ENCODE measurements at places on chromosomes 3 and 15.

DNA sequence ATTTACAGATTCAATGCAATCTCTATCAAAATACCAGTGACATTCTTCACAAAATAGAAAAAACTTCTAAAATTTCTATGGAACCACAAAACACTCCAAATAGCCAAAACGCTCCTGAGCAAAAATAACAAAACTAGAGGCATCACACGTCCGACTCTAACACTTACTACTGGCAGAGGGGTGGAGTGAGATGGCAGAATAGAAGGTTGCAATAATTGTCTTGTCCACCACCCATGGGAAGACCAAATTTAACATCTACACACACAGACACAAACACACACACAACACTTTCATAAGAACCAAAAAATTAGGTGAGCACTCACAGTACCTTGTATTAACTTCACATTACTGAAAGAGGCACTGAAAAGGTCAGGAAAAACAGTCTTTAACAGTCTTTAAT is 21.3 kb upstream of the KPNA4 start:
- DNase-seq = no peak

GRCh38 chr3:195698647-195699387 is 22.0 kb upstream of the MUC20 start:
- DNase-seq = no peak

DNA sequence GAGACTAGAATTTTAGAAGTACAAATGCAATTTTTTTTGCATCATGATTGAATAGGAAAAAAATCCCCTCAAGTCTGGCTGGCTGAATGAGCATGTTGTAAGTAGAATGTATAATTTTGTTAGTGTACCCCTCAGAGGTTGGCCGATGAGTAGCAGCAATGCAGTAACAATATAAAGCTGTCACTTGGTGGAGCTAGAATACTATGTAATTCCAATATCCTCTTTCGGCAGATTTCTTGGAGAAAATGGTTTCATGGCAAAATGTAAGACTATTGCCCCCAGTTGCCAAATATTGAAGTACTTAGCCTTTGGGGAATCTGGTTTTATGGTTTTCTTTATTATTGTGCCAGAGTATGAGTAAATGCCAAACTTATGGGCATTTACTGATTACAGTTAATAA is 39.8 kb upstream of the SGO1 start:
- DNase-seq = peak; percentile 5

GRCh38 chr3:134933997-134934396 is 138.9 kb downstream of the EPHB1 start:
- DNase-seq = no peak

- DNase-seq = peak; percentile 20
These were observed 4.7 kb upstream of the RNF13 start for GRCh38 chr3:149808209-149808829.

GRCh38 chr3:156605686-156606605 is 51.0 kb upstream of the SSR3 start:
- DNase-seq = peak; percentile 39

DNA sequence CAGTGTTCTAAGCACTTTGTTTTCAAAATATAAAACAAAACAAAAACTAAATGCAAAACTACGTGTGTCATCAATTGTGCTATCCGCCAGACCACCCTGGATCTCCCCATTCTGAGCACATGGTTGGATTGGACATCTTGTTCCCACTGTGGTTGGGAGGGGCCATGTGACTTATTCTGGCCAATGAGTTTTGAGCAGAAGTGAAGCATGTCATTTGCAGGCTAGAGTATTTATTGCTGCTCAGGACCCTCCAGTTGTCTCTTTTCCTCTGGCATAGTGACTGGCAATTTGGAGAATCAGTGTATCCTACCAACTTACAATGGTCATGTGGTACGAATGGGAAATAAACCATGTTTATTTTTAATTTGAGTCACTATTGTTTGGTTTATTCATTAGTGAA is 70.2 kb upstream of the ST8SIA2 start:
- no peak for DNase-seq

DNA sequence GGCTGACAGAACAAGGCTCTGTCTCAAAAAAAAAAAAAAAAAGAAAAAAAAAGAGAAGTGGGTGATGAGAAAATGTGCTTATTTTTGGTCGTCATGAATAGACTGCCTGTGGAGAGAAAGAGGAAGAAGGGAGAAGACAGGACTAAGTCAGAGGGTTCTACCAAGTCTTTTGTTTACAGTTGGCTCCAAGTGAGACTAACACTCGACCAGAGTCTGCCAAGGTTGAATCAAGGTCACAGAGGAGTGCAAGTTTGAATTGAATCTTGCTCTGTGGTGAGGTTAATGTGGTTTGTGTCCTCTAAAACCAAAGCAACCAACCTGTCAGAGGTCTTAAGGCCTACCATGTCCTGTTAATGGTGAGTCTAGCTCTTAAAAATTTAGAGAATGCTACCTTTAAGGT is 334.1 kb upstream of the GRM7 start:
- no peak for DNase-seq

GRCh38 chr3:31230425-31231223 is 302.1 kb upstream of the STT3B start:
- DNase-seq = no peak

- DNase-seq = no peak
These were observed 47.4 kb upstream of the MANF start for GRCh38 chr3:51337666-51338065.

- no peak for DNase-seq
These were observed 292.8 kb upstream of the LYSMD4 start for GRCh38 chr15:100026041-100026440.

GRCh38 chr3:57939775-57940174 is 68.4 kb upstream of the FLNB start:
- no peak for DNase-seq

DNA sequence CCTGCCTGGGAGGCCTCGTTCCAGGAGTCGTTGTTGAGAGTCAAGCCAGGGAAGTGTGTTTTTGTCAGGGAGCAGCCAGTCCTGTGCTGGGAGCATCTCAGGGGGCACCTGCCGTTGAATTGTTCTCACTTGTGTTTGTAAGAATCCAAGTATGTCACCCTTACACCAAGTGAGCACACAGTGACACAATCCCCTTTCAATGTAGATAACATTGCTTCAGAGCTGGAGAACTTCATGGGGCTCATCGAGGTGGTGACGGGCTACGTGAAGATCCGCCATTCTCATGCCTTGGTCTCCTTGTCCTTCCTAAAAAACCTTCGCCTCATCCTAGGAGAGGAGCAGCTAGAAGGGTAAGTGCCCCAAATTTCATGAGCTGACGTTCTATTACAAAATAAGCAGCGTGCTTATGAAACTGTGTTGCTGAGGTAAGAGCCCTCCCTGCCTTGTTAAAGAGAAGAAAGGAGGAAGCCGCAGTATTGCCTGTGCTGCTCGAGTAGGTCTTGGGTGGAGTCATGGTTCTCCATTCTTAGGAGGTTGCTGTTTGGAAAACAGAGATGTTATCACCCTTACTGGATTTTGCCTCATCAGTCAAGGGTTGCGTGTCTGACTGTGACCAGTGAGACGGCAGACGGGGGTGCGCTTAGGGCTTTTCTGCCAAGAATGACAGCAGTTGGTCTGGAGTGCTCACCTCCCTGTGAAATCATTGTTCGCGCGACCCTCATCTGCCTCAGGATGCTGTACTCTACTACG is 108.1 kb downstream of the PGPEP1L start:
- no peak for DNase-seq

GRCh38 chr15:34883042-34883441 is 86.5 kb downstream of the AQR start:
- no peak for DNase-seq

DNA sequence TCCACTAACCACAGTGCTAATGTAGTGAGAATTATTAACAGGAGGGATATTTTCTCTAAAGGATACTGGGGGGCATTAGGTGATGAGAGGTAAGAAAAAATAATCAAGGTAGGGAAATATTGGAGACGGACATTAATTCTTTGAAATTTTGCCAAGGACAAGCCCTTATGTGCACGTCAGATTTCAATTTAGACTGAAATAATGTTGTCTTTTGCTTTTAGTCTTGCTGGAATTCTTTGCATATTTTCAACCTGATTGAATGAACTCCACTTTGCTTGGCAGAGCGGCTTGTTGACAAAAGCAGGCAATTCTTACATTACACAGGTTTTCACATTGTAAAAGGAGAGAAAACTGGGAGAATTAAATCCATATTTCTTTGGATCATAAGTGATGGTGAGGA is 25.0 kb upstream of the C3orf52 start:
- no peak for DNase-seq

DNA sequence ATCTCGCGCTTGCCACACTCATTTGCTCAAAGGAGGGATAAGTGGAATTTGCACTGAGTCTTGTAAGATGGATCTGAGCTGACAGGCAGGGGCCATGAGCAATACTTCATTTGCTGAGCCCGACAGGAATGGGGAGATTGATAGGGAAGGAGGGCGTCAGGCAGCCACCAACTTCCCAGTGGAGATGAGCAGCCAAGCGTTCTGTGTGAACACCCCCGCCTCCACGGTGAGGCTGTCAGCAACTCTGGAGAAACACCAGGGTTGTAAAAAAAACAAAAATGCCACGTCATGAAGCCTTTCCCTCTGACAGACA is 36.8 kb downstream of the TLE3 start:
- no peak for DNase-seq

- DNase-seq = no peak
These were observed 361.6 kb downstream of the RBMS3 start for GRCh38 chr3:29642393-29643033.

GRCh38 chr15:58770519-58770856 is 614 bp upstream of the MINDY2 start:
- DNase-seq = no peak

GRCh38 chr3:11132861-11133260 is 21.4 kb upstream of the HRH1 start:
- DNase-seq = no peak

DNA sequence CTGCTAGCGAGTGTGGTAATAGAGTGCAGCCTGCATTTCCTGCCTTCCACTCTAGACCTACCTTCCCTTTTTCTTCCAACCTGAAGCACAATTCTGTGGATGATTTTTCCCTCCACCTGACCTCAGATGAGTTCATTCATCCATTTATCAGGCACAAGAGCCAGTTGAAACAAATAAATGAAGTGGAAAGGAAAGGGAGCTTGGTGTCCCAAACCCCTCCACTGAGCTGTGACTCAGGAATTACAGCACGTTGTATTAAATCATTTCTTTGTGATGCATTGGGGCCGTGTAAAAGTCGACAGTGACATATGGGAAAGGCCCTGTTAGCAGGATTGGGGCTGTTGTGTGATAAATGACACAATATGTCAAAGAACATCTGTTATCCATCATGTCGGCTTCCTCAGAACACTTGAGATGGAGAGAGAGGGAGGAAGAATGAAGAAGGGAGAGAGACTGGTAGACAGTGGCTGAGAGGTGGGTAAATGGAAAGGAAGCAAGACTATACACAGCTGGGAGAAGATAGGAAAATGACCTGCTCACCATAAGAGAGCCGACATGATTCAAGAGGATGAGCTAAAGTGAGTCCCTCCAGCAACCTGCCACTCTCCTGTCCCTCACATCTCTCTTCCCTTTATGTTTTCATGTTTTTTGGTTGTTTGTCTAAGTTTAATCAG is 366.0 kb downstream of the AGBL1 start:
- DNase-seq = no peak

- no peak for DNase-seq
These were observed 973 bp upstream of the ITPKA start for GRCh38 chr15:41492597-41493204.

GRCh38 chr3:159233734-159234133 is 431.9 kb downstream of the MFSD1 start:
- DNase-seq = no peak

- no peak for DNase-seq
These were observed 43.2 kb upstream of the BOC start for GRCh38 chr3:113167825-113168801.

- DNase-seq = no peak
These were observed 206.1 kb downstream of the TIGIT start for GRCh38 chr3:114499976-114500375.

DNA sequence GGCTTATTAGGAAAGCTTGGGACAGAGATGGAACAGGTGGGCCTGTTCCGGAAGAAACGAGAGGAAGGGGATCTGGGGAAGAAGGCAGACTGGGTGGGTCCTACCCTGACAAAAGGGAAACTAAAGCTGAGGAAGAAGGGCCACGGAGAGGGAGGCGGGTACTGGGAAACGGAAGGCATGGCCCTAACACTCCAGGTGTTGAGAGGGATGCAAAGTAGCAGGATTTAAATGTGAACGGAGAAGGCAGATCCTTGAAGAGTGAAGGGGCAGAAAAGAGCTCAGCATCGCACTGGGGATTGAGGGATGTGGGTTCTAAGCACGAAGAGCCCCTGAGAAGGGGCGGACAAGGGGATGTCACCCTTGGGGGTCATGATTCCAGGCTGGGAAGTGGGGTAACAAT is 735 bp downstream of the STIMATE start:
- DNase-seq = no peak

Data from left renal pelvis (tissue), 4 donors.